ENCODE measurements at places on chromosomes 6 and 20. TPM values are rescaled to one million over a fixed set of nuclear protein-coding genes. Genes with fewer than 3 reads are reported as not detected.

- DNase-seq: peak; percentile 38
Observed at GRCh38 chr6:26478985-26479278, 21.2 kb upstream of the BTN1A1 start.

PLG gene
- total RNA-seq: 5.3 TPM

- peak; percentile 50 for DNase-seq
Observed at GRCh38 chr6:158854214-158855101, 35.3 kb upstream of the EZR start.

DNA sequence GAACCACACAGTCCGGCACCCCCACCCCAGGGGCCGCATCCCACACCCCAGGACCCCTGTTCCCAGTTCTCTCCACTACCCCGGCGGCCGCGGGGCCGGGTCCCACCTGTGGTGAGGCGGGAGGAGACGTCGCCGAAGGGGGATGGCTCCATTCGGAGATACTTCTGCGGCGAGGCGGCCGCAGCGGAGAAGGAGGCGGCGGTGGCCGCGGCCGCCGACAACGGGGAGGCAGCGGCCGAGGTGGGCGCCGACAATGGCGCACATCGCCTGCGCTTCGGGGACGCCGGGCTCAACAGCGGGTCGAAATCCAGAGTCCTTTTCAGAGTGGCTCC, 723 bp downstream of the AKIRIN2 start:
- peak; percentile 24 for DNase-seq
